ENCODE measurements at places on chromosomes 1 and 21.

DNA sequence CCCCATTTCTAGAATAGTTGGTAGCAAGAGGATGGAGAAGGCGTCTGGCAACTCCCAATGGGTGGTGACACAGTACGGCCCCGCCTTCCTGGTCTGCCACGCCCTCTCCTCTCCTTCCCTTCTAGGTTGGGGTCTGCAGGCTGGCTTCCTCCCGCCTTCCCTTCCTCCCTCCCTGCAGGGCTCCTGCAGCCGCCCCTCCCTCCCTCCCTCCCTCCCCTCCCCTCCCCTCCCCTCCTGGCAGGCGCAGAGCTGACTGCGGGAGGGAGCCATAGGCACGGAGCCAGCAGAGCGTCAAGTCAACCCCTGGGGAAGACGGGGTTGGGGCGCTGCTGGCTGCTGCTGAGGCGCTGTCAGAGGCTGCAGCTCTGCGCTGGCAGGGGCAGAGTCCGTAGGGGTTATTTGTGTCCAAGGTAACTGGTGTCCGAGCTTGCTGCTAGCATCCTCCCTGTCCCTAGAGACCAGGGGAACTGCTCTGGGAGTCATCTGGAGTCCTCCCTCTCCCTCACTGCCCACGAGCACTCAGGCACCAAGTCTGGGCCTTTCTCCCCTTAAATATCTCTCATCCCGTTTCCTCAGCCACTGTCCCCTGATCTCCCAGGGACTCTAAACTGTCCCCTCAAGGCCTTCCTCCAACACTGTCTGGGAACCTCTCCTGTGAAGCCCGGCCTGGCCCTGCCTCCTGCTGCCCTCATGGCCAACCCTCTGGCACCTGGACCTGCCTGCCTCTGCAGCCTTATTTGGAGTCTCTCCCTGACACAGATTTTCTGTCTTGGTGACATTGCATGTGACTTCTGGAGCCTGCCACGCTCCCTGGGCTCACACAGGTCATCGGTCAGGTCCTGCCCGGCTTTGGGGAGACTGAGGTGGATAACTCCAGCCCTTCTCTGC is 57.4 kb upstream of the ACOT11 start:
- no peak for DNase-seq

DNA sequence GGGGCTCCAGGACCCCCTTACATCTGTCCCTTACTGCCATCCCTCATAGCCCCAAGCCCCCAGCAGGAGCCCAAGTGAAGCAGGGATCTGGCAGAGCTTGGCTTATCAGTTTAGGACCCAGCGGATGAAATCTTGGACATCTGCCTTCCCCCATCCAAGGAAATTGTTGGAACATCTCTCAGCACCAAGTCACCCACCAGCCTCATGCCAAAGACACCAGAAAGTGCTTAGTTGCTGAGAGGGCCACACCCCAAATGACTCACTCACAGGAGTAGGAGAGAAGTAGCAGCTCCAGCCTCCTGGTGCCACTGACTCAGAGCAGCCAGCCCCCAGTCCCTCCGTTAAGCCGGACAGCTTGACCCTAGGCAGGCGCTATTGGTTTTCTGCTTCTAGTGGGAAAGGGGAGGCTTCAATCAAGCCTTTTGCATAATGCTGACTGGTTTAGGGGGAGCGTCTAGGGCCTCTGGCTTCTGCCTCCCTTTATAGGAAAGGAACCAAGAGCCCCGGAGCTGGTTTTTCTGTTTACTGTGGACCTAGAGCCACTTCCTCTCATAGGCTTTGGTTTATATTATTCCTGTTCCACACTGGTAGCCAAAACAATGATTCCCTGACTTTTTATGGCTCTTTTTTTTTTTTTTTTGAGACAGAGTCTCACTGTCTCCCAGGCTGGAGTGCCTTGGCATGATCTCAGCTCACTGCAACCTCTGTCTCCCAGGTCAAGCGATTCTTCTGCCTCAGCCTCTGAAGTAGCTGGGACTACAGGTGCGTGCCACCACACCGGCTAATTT is 114.2 kb upstream of the IPO9 start:
- no peak for DNase-seq

GRCh38 chr1:67560580-67561255 is 124.3 kb upstream of the GADD45A start:
- no peak for DNase-seq

DNA sequence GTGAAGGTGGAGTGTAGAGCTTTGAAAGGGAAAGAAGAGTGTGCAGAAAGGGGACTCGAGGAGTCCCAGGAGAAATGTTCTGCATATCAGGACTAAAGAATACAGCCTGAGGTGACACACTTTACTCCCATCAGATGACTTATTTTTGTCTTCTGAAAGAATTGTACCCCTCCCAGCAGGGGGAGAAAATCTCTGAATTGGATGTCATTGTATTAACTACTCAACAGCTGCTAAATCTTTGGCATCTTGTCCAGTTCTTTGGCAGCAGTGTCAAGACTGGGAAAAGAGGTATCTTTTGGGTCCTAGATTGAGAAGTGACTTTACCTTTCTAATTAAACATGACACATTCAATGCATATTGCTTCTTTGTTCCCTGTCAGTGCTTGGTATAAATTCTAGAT is 18.9 kb downstream of the UBE4B start:
- DNase-seq, result no peak

- DNase-seq, result no peak
These were observed at the start of gene PDC for GRCh38 chr1:186461014-186461413. Gene PDC (minus strand): TSS chr1:186461114. CDS start chr1:186449459, 11,655 bp downstream.

GRCh38 chr21:25862112-25862511 is 127.3 kb downstream of the GABPA start:
- no peak for DNase-seq

- DNase-seq, result no peak
These were observed 6.6 kb downstream of the PEAR1 start for GRCh38 chr1:156899956-156900718.

DNA sequence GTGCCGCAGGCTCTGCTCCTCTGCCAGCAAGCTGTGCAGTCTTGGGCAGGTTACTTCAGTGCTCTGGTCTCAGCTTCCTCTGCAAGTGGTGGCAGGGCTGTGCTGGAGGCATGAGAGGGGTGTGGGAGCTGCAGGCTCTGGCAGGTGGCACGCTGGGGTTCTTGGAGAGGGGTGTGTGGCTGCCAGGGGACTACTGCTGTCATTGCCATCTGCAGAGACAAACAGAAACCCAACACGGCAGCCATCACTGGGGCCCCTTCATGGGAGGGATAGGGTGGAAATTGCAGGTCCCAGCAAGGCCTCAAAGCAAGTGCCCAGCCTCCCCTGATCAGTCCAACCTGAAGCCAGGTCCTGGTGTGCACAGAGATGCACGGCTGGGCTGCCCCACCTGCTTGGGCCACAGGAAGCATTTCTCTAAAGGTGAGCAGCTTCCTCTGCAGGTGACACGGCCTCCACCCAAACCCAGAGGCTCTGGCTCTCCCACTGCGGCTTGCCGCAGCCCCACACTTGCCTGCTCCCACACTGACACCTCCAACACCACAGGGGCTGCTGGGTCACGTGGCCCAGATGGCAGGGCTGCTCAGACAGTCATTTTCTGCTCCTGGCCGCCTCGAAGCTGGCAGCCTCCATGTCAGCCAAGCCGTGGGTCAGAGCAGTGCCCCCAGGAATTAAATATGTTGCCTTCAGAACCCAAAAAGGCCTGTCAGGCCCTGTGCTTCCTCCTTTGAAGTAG is 4.1 kb upstream of the COL6A2 start:
- DNase-seq, result no peak

DNA sequence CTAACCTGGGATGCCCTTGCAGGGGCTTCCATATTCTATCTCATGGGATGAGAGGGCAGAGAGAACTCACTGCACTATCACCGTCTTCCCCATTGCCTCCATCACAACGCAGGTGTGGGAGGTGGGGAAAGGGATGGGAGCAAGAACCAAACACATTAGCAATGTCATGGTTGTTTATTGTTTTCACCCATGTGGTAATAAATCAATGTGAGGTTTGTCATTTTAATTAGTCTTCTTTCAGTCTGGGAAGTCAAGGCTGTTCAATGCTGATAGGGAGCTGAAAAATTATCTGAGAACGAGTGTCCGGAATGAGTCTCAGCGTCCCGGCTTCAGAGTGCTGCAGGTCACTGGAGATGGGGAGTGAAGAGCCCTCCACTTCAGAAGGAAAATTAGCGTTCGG is 268.5 kb downstream of the DUSP10 start:
- no peak for DNase-seq

DNA sequence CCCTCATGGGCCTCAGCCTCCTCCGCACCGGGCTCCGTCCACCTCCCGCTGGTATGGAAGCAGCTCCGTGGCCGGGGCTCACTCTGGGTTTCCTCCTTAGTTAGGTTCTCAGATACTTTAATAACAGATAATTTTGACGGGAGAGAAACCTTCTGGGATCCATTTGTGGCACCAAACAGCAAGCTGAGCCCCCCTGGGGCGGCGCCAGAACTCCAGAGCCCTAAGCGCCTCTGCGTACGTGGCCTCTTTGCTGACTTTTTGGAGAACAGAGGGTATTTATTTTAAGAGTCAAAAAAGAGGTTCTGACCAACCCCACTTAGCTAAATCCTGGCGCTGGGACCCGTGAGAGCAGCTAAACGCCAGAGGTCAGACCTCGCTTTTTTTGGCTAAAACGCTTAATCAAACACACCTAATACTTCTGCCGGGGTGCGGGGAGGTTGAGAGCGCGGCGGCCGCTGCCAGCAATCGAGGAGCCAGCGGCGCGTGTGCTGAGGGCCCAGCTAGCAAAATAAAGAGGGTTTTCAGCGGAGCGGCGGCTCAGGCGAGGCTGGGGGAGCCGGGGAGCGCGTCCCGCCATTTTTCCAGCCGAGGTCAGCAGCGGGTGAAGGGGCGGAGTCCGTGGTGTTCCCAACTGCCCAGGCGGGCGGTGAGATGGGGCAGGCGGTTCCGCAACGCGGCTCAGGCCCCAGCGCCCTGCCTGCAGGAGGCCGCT is 171.7 kb downstream of the PRDM16 start:
- DNase-seq, result no peak

- DNase-seq, result peak; percentile 8
These were observed 366.3 kb upstream of the ESRRG start for GRCh38 chr1:217089361-217090014.

DNA sequence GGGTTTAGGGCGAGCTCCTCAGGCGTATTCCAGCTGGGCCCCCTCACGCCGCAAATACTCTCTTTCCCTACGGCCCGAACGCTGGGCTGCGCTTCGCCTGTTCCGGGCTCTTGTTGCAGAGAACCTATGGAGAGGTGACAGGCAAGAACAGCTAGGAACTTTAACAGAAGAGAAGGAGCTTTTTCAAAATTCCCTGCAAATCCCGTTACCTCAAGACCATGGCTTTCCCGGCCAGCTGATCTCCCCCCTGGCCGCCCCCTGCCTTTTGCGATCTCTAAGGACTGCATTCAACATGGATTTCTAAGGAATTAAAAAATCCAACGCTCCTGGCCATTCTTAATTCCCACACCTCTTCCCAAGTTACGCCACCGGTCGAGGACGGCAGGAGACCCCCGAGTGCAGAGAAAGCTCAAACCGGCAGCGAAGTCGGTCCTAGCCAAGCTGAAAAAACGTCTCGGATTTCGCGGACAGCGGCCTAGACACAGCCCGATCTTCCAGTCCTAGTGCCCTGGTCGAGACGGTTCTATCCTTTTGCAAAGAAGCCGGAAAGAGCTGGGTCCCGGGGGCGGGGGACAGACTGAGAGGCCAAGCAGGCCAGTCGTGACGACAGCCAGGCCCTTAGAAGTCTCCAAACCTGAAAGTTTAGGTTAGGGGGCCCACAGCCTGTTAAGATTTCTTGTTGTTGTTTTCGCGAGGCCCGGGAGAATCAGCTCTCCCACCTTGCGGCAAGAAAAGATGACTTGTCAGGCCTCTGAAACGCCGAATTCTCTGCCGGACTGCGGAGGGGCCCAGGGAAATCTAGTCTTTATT is 1.1 kb upstream of the TBX15 start:
- no peak for DNase-seq

DNA sequence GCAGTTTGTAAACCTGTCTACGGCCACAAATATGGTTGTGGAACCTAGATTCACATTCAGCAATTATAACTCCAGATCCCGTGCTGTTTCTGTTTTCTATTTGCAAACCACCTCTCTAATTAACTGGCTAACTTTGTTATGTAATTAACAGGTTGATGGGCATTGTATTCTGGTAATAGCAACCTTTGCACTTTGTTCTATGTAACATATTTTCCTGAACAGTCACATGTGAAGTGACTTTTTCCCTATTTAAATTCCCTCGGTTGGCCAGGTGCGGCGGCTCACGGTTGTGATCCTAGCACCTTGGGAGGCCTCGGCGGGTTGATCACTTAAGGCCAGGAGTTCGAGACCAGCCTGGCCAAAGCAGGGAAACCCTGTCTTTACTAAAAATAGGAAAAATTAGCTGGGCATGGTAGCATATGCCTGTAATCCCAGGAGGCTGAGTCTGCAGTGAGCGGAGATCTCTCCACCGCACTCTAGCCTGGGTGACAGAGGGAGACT is 1.4 kb downstream of the ACADM start:
- no peak for DNase-seq

- DNase-seq, result no peak
These were observed 3.0 kb downstream of the SDE2 start for GRCh38 chr1:225995919-225996864.

DNA sequence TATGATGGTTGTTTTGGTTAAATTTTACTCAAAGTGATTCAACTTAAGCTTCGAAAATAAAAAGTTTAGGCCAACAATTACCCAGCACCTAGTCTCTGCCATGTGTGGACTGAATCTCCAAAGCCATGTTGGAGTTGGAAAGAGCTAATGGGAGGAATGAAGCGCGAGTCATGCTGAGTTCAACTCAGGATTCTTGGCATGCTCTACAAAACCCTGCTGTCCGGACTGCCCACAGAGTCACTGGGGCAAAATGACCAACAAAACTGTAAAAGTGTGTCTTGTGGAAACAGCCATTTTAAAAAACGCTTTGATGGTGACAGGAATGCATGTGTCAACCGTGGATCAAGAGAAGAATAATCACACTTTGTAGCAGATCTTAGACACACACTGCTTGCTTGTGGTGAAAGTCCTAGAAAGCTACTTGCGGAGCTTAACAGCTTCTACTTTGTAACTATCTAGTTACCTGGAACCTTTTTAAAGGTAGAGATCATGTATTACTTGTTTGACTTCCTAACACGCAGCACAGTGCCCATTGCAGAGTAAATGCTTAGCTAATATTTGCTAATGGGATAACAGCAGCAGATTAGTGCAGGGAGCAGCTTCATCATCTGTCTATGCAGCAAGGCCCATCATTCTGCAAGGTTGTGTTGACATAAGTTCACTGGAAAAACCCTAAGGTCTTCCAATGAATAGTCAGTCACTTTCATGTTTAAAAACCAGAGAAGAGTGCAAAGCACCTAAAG is 7.0 kb upstream of the GBP6 start:
- no peak for DNase-seq

GRCh38 chr1:204256531-204256930 is 42.7 kb upstream of the GOLT1A start:
- DNase-seq, result no peak

GRCh38 chr1:70353601-70354331 is 756 bp downstream of the ANKRD13C start:
- peak; percentile 12 for DNase-seq

- DNase-seq, result no peak
These were observed 109.0 kb downstream of the HMGB4 start for GRCh38 chr1:33972676-33973395.

GRCh38 chr1:116572771-116573430 is 2.1 kb upstream of the CD58 start:
- no peak for DNase-seq
